Right cardiac atrium (tissue), 5 donors: ENCODE measurements at places on chromosomes 11 and 22.
A peak's percentile ranks its signal among the peaks of the same experiment; 100 is the strongest.

DNA sequence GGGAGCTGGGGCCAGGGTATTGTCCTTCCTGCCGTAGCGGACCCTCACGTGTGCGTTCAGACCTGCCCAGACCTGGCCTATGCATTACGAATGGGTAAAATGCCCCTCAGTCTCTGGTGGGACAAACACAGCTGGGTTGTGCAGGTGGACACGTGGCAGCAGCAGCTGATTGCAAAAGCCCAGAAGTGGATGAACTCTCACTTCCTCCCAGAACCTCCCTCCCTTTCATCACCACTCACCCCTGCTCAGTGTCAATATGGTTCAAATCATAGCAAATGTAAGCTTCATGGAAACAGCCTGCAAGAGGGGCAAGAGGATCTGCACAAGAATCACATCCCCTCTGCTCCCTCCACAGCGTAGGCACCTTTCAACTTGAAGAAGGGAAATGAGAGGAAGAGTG, 352.1 kb downstream of the OPCML start:
- DNase-seq = no peak

- no peak for DNase-seq
Measured at GRCh38 chr22:48872271-48873190, 955.1 kb downstream of the BRD1 start.

- peak; percentile 48 for DNase-seq
Measured at GRCh38 chr11:84437071-84437980, 1151.2 kb upstream of the CCDC90B start.

GRCh38 chr11:2688381-2689231, 11.2 kb downstream of the KCNQ1OT1 start:
- DNase-seq = no peak

DNA sequence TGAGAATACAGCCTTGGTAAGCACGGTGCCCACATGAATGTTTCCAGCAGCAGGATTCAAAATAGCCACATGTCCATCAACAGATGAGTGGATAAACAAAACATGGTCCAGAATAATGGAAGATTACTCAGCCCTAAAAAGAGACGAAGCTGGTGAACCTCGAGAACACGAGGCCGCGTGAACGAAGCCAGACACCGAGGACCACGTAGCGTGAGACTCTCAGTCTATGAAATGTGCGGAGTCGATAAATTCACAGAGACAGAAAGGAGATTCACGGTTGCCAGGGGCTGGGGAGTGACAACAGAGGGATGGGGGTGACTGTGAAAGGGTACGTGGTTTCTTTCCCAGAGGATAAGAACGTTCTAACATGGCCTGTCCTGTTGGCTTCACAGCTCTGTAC, 2.9 kb upstream of the ASCL2 start:
- no peak for DNase-seq

- DNase-seq = no peak
Measured at GRCh38 chr11:67020949-67021348, 2.0 kb upstream of the SYT12 start.

DNA sequence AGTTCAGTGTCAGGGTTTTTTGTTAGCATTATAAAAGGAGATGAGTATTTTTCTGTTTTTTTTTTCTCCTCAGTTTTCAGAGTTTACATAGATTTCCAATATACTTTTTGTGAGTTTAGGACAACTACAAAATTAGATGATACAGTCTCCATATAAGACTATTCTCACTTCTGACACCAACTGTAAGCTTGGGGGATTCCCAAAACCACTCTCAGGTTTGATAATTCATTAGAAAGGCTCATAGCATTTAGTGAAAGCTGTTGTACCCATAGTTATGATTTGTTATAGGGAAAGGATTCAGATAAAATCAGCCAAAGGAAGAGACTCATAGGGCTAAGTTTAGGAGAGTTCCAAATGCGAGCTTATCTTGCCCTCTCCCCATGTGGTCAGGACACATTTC, 24.1 kb downstream of the CUL5 start:
- no peak for DNase-seq

DNA sequence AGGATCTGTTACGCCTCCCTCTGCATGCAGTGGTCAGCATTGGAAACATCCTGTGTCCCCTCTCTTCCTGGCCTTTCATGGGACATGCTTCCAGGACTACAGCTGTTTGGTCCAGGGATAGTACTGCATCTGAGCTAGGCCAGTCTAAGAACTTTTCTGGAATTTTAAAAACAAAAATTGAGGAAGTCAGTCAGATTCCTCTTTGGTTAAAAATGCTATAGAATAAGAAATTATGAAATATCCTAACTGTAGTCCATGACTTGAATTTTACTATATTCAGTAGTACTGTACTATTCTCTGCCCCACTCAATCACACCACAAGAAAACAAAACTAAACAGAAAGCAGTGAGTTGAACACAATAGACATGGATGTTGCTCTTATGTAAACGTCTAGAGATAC, 201.0 kb upstream of the CADM1 start:
- no peak for DNase-seq

DNA sequence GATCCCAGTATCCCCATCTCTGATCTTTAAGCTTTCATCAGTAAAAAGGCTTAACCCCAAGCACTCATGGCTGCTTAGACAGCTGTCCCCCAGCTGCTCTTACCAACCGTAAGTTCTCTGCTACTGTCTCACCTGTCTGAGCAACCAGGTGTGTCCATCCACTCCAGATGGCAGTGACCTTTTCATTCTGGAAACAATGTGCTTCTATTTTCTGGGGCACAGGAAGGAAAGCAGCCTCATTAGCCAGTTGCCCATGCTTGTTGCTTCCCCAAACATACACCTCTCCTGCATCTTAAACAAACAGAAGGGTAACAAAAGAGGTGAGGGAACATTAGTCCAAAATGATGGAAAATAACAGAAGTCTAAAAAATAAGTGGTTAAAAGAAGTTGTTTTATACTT, 24.4 kb downstream of the SERGEF start:
- DNase-seq = no peak

DNA sequence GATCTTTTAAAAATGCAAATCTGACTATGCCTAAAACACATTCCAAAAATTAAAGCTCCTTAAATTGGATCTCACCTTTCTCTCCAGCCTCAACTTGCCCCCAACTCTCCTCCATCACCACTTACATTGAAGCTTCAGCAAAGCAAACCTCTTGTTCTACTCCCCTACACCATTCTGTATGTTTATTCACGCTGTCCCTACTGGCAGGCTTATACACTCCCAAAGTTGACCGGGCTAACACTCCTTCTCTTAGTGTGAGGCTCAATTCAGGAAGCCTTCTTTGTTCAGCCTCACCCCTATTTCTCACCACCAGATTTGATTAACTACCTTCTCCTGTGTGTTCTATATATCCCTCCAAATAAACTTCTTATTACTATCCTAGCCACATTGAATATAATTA, 1.8 kb upstream of the GDPD4 start:
- no peak for DNase-seq

GRCh38 chr22:46931881-46932280, 169.4 kb downstream of the TBC1D22A start:
- DNase-seq = no peak

GRCh38 chr11:27294654-27295053, 68.4 kb downstream of the CCDC34 start:
- no peak for DNase-seq

GRCh38 chr11:396511-396947, 2.5 kb downstream of the PKP3 start:
- no peak for DNase-seq

DNA sequence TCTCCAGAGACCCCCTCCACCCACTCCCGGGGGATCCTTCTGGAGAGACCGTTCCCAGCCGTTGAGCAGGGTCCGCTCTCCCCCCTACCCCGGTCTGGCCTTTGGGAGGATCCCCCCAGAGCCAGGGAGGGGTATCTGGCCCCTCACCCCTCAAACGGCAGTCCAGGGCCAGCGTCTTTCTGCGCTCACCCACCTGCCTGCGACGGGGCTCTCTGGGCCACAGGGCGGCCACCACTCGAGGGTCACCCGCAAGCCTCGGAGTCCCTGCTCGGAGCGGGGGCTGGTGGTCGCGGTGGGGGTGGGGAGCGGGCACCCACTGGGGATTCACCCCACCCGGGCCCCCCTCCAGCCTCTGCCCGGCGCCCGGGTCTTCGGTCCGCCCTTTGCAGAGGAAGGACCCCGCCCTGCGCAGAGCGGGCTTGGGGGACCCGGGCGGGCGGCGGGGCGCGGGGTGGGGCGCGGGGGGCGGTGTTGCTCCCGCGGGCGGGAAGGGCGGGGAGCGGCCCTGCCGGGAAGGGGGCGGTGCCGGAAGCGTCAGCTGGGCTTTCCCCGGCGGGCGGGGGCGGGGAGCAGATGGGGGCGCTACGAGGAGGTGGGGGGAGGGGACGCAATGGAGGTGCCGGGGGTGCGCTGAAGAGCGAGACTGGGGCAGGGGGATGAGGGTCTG, 16.6 kb downstream of the CRELD2 start:
- DNase-seq = peak; percentile 92
